ENCODE measurements at places on chromosomes 4 and X.

DNA sequence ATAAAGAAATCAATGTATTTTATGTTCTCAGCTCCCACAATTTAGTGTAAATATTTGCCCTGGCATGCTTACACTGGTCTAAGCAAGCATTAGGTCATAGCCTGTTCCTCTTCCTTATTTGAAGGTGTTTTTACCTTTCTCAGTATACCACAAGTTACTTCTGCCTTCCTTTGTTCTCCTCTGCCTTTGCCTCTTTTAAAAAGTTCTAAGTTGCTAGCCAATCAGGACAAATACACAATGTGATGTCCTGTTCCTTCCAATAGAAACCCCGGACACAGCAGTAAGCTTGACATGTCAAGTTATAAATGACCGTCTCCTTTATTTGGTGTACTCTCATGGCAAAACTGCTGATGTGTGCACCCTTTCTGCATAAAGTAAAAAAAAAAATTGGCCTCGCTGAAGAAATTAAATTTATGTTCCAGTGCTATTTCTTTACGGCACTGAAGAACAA is 49.4 kb downstream of the UGT2B10 start:
- no peak for DNase-seq

- no peak for DNase-seq
Observed at GRCh38 chr4:14812101-14812500, 190.2 kb upstream of the CPEB2 start.

- no peak for DNase-seq
Observed at GRCh38 chrX:5180135-5180741, 1048.4 kb downstream of the NLGN4X start.

GRCh38 chr4:101279377-101279871 is 67.9 kb downstream of the PPP3CA start:
- DNase-seq, result no peak
